Stimulated activated CD8-positive, alpha-beta memory T cell treated with anti-CD3 and anti-CD28 coated beads, Interleukin-7, amount 100 ng/mL, for 48 hours (primary cell): ENCODE measurements at places on chromosomes 13 and 19.

GRCh38 chr19:48588670-48589401, 17.7 kb upstream of the SPACA4 start:
- peak; percentile 76 for DNase-seq

- no peak for DNase-seq
Measured at GRCh38 chr19:46394402-46394797, 19.0 kb downstream of the CCDC8 start.

GRCh38 chr13:37701306-37701705, 102.7 kb upstream of the POSTN start:
- no peak for DNase-seq

GRCh38 chr13:36055366-36055765, 75.8 kb downstream of the DCLK1 start:
- no peak for DNase-seq

DNA sequence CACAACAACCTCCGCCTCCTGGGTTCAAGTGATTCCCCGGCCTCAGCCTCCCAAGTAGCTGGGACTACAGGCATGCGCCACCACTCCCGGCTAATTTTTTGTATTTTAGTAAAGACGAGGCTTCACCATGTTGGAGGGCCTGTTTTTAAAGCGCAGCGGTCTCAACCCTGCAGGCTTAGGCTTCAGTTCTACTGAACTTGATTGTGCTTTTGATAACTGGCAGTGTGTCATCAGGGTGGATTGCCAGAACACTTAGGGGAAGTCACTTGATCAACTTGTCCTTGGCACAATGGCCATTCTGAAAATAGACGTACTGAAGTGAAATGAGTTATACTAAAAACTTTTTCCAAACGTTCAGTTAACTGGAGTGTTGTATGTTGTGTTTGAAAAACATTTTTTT, 472.2 kb downstream of the KLF5 start:
- DNase-seq = no peak

- DNase-seq = no peak
Measured at GRCh38 chr13:23658929-23659541, 88.8 kb downstream of the TNFRSF19 start.

DNA sequence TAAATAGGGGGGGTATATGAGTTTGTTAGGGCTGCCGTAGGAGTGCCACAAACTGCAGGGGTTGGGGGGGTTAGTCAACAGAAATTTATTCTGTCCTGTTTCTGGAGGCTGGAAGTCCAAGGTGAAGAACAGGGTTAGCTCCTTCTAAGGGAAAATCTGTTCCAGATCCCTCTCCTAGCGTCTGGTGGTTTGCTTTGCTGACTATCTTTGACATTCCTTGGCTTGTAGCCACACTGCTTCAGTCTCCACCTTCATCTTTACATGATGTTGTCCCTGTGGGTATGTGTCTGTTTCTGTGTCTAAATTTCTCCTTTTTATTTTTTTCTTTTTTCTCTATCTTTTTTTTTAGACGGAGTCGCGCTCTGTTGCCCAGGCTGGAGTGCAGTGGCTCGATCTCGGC, 8.1 kb upstream of the ICAM1 start:
- no peak for DNase-seq

GRCh38 chr19:47023448-47023794, 3.8 kb downstream of the NPAS1 start:
- DNase-seq = no peak

GRCh38 chr19:21519488-21519887, 14.1 kb downstream of the ZNF429 start:
- no peak for DNase-seq

DNA sequence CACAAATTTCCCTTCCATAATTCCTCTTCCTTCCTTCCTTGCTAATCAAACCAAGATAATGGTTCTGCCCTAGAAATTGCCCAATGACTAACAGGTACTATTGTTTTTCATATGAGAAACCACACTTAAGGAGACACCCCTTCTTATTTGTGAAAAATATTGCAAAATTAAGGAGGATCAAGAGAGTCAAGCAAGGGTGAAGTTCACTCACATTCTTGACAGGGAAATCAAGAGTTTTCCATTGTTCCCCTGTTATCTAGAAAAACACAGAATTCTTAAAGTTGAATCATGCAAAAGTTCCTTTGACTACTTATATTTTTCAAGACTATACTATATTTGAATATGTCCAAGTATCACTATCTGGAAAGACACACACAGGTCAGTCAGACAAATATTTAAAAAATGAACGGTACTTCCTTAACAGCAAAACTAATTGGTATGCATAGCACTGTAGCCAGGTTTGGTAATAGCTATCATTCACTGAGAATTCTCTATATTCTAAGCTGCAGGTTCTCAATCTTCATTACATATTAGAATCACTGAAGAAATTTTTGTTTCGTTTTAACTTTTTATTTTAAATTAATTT, 897.2 kb downstream of the DIAPH3 start:
- no peak for DNase-seq

DNA sequence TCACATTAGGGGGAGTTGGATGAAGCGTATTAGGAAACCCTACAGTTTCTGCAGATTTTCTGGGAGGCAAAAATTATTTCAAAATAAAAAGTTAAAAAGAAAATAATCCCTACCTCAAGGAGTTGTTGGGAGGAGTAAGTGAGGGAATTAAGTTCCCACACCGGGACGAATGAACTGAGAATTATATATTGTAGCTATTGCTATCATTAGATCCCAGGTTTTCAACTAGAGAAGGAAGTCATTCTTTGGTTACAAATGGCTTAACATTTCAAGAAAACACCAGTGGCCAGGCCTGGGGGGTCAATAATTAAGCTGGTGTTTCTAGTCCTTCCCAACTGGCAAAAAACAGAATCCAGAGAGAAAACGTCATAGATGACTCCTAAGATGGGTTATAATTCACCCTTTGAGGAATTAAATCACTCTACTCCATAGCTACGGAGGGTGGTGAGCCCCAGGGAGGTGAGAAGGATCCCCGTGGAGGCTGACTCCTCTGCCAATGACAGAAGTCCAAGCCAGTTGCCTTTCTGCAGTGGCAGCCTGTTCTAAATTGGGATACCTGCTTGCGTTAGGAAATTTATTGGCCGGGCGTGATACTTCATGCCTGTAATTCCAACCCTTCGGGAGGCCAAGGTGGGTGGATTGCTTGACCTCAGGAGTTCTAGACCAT, 1.2 kb upstream of the MYDGF start:
- no peak for DNase-seq

GRCh38 chr19:48554385-48555091, 2.6 kb downstream of the SULT2B1 start:
- DNase-seq = no peak

DNA sequence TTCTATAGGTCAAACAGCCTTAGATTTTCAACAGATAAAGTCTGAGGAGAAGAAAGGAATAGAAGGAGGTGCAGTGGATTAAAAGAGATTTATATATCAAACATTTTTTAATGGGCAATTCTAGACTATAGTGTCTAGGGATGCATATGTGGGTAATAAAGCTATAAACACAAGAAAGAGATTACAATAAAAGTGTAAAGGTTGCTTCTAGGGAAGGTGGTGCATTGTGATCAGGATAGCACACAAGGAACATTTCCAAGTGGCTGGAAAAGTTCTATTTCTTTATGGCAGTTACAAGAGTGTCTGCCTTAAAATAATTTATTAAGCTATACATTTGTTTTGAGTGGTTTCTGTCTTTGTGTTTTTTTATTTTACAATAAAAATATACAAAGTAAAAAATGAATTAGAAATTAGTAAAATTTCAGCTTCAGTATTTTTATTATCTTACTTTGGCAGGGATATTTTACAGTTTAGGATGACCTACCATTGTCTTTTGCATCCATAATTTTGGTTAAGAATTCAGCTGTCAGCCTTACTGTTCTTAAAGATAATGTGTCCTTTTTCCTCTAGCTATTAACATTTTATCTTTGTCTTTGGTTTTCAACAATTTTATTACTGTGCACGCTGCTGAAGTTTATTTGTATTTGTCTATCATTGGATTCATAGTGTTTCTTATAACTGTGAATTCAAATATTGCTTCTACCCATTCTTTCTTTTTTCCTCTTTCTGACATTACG, 221.8 kb downstream of the LACC1 start:
- no peak for DNase-seq

GRCh38 chr19:39190768-39191167, 6.0 kb upstream of the NCCRP1 start:
- DNase-seq = no peak

DNA sequence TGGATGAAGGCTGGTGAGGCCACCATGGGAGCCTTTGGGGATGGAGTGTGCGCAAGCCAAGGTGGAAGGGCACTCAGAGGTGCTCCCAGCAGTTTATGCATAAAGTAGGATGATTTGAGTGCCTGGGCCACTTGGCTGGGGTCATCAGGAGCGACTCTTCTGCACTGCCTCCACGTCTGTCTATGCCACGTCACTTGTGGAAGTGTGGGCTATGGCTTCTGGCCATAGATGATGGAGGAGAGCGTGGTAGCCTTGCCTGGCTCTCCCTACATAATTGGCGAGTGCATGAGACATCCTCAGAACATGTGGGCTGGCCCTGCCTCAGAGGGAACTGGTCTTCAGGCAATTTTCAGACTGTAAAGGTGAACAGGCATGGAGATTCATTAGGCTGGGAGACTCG, 182.9 kb downstream of the TEX29 start:
- DNase-seq = no peak

DNA sequence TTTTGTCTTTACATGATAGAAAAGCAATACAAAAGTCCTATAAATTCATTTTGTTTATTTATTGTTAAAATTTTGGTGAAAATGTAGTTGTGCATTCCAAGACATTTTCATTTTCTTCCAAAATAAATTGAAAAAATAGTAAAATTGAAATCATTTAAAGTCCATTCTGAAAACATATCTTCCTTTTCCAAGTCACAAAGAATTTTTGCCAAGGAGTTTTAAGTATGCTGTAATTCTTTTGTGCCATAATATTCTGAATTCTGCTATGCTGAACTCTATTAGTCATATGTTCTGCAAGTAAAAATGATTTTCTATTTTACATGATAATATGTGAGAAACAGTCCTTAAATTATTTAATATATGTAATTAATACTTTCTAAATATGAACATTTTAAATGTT, 879.6 kb upstream of the SLC10A2 start:
- DNase-seq = no peak

DNA sequence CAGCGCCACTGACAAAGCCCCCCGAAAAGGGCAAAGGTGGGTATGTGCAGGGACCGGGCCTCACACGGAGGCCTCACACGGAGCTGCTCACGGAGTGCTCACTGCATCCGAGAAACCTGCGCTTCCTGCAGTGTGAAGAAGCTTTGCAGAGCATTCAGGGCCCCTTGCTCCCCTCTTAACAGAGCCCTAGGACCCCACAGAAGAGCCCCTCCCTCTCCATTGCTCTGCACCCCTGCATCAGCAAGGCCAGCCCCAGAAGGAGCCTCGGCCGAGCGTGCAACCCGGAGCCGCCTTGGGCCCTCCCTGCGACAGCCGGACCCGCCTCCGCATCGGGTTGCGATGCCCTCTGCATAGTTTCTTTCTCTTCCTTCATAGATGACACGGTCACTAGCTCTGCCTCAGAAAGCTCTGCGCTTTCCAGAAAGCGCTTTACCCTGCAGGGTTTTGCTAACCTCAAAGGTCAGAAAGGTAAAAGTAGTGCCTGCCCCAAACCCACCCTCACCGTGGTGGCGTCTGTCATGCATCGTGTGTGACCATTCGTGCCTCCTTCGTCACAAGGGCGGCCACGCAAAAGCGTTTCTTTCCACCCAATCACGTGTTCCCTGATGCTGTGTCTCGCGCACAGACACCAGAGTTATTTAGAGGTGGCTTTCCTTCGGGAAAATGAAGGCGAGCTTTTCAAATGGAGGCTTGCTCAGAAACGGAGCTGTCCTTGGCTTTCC, 15.7 kb upstream of the F7 start:
- DNase-seq = no peak

GRCh38 chr13:97283888-97284287, 61.8 kb downstream of the MBNL2 start:
- no peak for DNase-seq

DNA sequence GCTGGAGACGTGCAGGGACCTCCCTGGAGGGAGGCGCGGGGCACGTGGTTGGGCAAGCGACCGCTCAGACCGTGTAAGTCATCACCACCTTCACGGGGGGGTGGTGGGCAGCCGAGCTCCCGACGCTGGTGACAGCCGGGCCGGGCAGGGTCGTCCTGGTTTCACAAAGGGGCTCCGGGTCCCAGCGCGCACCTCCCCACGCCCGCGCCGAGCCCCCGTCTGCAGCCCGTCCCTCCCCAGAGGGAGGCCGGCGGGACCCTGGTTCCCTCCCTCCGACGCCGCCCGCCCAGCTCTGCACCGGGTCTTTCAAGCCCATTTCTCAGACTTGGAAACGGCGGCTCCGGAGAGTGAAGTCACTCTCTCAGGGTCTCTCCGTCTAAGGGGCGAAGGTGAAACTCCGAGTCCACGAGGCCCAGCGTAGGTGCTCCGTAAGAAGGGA, 729 bp upstream of the ARID3A start:
- DNase-seq = no peak

GRCh38 chr19:28148554-28148953, 1064.4 kb downstream of the UQCRFS1 start:
- DNase-seq = no peak

- no peak for DNase-seq
Measured at GRCh38 chr13:38685974-38686576, 802 bp upstream of the FREM2 start.

DNA sequence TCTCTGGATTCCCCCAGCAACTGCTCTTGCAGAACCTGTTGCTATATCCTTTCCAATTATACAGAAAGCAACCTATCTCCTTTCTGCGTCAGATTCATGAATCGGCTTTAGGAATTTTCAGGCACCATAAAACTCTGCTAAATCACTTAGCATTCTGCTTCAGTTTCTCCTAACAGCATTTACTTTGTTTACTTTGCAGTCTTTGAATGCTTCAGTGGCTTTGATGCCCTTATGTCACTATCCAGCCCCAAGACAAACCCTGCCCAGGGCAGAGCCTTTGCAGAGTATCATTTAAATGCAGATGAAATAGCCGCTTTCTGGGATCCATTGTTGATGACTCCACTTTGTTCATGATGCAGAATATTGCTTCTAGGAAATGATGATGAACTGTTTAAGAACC, 43.1 kb downstream of the SLITRK1 start:
- no peak for DNase-seq

DNA sequence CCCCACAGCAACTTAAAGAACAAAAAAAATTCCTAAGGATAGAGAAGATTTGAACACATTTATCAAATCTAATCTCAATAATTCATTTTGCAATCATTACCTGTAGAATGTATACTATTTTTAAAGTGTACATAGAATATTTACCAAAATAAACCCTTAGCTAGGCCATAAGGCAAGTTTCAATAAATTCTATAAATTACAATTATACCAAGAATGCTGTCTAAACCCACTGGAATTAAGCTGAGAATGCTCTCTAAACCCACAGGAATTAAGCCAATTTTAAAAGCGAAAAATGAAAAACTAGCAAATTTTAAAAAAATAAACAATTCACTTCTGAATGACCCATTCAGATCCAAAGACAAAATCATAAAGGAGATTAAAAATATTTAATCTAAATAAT, 540.4 kb upstream of the NBEA start:
- no peak for DNase-seq
